Fibroblast of skin of scalp (primary cell): ENCODE measurements at places on chromosomes 13 and 19.
A peak's percentile ranks its signal among the peaks of the same experiment; 100 is the strongest.

- no peak for DNase-seq
These were observed 60.0 kb downstream of the RASA3 start for GRCh38 chr13:114072421-114072820.

- no peak for DNase-seq
These were observed 458 bp upstream of the ATP8A2 start for GRCh38 chr13:25371158-25371874.

DNA sequence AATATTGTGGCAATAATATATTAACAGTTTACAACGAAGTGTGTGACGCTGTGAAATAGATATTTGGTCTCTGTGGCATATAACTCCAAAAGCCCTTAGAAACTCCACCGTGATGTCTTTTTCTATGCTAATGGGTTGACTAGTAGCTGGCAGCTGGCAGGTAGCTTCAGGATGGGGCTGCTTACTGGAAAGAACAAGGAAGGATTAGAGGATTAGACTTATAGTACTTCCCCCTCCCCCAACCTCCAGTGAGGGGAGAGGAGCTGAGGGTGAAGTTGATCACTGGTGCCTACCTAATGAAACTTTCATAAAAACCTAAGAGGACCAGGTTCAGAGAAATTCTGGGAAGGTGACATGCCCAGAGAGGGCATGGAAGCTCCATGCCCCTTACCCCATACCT lies 9.8 kb downstream of the ZNF229 start:
- DNase-seq, result no peak

GRCh38 chr19:42130254-42130573 lies 2.0 kb downstream of the POU2F2 start:
- DNase-seq, result no peak

GRCh38 chr13:23811366-23812062 lies 77.7 kb downstream of the MIPEP start:
- no peak for DNase-seq

- peak; percentile 62 for DNase-seq
These were observed 239.2 kb upstream of the SLITRK1 start for GRCh38 chr13:84121456-84121855.

- no peak for DNase-seq
These were observed 2.7 kb upstream of the C3 start for GRCh38 chr19:6723108-6723618.

DNA sequence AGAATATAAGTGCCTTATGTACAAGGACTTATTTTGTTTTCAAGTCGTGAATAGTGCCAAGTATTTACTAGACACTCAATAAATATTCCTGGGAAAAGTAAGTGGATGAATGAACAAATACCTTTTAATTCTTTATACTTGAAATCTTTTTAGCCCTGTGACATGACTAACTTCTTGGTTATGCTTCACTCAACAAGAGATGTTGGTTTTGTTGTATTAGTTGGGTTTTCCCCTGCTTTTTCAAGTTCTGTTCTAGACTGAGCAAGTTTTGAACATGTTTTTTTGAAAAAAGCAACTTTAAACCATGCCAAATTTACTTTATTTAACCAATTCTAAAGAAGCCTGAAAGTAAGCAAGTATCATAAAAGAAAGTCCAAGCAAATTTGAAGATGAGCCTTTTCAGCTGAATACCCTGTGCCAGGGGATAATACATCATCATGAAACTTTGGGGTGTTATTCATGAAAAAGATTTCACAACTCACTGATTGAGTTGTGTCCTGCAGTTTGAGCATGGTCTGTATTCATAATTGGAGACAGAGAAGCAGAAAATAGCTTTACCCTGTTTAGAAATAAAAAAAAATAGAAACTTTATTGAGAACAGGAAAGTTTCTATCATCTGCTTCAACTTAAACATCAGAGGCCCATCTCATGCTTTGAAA lies 11.1 kb downstream of the LMO7 start:
- peak; percentile 36 for DNase-seq

DNA sequence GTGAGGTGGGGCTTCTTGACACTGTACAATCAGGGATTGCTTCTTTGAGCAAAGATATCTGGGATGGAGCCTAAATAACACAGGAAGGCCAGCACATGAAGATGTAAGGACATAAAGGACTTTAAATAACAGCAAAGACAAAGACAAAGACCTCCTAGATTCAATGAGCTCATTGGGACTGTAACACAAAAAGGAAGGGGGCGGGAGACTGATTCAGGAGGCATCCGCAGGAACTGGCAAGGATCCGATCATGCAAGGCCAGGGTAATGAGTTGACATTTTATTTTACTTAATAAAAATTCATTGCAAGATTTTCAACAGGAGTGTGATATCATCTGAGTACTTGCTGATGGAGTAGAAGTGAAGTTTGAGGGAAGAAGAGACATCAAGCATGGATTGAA lies 121.5 kb downstream of the LHFPL6 start:
- DNase-seq, result no peak
